ENCODE measurements at places on chromosomes 7 and 10.

GRCh38 chr7:51457079-51457478 is 140.5 kb upstream of the COBL start:
- DNase-seq = no peak

DNA sequence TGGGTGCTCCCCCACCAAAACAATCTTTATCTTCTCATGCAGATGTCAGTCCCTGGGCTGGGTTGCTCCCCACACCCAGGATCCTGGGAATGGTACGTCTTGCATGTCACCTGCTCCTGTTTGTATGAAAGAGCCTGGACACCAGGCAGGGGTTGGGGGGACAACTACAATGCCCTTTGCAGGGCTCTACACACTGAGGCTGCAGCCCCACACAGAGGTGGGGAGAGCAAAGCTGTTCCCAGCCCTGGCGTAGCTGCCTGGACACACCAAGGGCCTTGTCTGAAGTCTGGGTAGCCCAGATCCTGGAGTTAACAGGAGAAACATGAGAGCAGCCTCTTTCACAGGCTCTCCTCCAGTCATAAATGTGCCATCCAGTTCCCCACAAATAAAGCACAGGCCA is 61.2 kb upstream of the TMEM72 start:
- no peak for DNase-seq

GRCh38 chr7:25409897-25410636 is 181.8 kb upstream of the NPVF start:
- no peak for DNase-seq

DNA sequence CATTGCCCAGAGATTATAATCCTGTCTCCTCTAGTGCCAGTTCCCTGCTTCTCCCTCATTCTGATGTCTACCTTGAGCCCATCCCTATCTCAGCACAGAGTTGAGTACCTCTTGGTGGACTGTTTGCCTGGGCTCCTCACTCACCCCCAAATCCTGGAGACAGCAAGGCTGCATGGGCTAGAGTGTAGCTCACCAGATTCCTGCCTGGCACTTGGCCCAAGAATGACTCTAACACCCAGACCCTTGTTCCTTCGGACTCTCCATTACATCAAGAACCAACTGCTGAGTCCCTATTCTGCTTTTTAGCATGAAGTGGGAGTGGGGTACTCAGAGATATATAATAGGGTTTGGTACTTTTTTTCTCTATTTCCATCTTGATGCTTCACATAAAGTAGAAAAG is 22.1 kb downstream of the FAM13C start:
- no peak for DNase-seq

- DNase-seq = no peak
Measured at GRCh38 chr10:9922126-9922870, 1095.4 kb upstream of the CELF2 start.

GRCh38 chr10:11245095-11245479 is 227.4 kb downstream of the CELF2 start:
- DNase-seq = no peak

- no peak for DNase-seq
Measured at GRCh38 chr10:28684986-28685580, 7.8 kb downstream of the BAMBI start.

GRCh38 chr7:85883-86515 is 106.4 kb upstream of the FAM20C start:
- DNase-seq = no peak

DNA sequence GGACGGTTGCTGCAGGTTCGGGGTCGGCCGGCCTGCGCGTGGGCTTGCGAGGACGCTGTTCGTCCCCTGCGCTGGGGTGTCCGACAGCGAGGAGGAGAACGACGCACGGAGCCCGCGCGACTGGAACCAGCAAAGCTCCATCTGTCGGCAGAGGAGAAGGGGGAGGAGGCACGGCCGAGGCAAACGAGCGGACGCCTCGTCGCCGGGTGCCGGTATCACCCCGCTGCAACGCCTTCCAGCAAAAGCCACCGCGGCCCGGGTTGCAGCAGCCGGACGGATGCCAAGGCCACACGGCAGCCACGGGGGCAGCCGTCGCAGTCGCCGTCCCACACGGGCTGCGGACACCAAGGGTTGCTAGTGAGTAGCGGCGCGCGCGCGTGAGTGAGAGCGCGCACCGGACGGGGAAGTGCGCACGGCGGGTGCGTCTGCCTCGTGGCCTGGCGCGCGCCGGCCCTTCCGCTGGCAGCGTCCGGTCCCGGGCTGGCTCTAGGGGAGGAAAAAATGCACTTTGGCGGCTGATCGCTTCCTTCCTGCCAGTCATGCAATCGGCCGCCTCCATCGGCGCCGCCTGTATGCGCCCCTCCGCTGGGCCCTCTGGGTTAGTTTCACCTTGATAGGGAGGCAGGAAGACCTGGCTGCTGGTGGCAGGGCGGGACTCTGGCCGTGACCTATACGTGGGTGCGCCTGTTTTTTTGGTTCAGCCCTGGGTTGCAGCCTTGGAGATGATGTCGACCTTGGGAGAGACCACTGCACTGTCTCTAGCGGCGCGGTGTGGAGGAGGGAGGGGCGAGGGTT is 434 bp downstream of the STAMBPL1 start:
- DNase-seq = peak; percentile 79

DNA sequence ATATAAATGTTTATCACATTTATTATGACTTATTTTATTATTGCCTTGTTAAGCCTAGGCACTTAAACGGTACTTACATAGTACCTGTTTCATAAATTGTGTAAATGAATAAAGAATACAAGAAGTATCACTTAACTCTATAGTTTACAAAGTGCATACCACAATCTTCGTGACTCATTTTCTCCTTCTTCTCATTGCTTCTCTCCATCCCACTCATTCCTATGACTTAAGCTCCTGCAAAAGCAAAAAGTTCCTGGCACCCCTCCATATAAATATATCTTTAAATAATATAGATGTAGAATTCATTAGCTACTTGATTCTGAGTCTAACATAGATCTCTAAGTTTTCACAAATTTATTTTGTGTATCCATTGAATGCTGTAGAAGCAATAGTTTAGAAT is 1382.0 kb upstream of the CELF2 start:
- no peak for DNase-seq

- peak; percentile 99 for DNase-seq
Measured at GRCh38 chr7:98354511-98355249, 46.2 kb downstream of the BAIAP2L1 start.

DNA sequence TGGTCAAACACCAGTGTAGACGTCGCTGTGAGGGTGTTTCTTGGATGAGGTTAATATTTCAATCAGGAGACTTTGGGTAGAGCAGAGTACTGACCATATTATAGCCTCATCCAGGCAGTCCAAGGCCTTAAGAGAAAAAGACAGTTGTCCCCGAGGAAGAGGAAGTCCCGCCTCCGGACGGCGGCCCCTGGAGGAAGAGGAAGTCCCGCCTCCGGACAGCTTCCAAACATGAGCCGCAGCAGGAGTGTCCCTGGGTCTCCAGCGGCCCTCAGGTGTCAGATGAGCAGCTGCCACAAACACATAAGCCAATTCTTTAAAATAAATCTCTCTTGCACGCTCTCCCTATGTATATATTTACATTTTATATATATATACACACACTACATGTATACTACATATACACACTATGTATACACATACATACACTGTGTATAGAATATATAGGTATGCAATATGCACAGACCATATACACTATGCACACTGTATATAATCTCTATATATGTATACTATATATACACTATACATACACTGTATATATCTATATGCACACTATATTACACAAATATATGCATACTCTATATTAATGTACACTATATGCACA is 37.5 kb downstream of the PWWP2B start:
- no peak for DNase-seq

- DNase-seq = no peak
Measured at GRCh38 chr10:58574058-58574457, 61.4 kb downstream of the BICC1 start.

DNA sequence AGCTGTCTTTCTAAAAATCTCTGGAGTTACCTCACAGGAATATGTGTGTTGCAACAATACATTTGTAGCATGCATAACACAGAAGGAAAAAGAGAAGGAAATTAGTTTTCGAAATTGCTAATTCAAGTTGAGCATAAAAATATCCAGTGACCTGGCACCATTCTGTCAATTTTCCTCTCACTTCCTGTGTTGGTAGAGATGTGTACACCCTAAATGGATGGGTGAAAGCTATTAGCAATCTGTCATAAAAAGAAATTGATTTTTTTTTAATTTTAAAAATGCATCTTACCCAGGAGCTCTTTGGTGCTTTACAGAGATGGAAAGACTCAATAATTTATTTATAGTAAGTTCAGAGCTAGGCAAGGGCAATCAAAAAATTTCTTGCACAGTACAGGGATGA is 333.3 kb upstream of the TMEM229A start:
- no peak for DNase-seq

- DNase-seq = no peak
Measured at GRCh38 chr7:131927770-131928423, 371.5 kb upstream of the PODXL start.

DNA sequence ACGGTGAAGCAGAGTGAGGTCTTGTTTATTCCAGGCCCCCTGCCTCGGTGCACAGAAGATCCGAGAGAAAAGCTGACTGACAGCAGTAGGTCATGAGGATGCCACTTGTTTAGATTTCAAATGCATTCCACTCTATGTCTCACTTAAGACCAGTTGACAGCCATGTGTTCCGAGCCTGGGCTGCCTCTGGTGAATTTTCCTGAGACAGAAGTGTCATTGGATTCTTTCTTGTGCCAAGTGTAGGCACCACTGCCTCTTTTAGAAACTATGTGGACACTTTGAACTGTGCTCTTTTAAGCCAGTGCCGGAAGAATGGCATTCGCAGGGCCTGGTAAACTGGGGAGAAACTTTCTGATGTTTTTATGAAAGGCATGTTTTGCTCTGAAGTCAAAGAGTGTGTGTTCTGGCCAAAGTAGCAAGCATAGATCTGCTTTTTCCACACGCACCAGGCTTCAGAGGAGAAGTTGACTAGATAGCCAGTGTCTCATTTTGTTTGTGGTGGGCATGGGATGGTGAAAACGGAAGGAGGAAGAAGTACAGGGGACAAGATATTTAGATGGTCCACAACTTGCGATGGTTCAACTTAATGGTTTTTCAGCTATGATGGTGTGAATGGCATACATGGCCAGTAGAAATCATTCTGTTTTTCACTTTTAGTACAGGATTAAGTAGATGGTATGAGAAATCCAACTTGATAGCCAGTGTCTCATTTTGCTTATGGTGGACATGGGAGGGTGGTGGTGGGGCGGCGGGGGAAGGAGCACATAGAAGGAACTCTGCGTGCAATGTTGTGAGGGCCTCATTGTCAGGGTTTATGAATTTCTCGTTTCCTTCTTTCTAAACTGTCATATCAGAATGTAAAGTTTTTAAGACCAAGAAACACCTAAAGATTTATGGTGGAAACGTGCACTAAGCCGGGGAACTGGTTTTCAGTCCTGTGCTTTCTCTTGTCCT is 41.5 kb downstream of the CYP17A1 start:
- no peak for DNase-seq
